ENCODE measurements at places on chromosomes 2 and 18. TPM values are rescaled to one million over a fixed set of nuclear protein-coding genes. Genes with fewer than 3 reads are reported as not detected.

The MSTN gene
- total RNA-seq, result 0.36 TPM

The HOXD10 gene
- not detected for total RNA-seq

The RGPD3 gene
- total RNA-seq, result 0.14 TPM

DNA sequence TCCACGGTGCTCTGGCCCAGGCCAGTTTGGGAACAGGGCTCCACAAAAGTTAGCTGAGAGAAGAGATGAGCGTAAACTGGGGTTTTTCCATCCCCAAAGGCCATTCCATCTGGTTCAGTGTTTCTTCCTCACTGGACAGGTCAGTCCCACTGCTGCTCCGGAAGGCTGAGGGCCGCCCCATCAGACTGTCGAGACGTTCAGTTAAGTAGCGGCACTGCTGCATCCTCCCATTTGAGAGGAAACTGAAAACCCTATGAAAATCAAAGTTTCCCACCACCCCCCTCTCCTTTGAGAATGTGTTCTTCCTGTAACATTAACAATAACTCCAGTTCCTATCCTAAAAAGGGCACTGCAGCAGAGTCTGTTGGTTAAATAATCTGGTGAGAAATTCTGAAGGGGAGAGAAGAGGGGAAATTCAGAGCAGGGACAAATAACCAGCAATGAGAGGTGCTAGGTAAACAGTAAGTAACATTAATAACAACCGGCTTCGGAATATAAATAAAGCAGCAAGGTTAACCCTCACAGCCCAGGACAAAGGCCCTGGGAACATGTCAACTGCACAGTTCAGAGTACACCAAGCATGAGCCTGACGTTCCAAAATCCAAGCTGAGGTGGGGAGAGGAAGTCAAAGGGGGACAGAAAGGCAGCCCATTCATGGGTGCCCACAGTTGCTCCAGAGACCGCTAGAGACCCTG, 55.4 kb downstream of the UXS1 start:
- peak overlapping the region; percentile 85 for H3K27ac ChIP-seq
- H3K36me3 ChIP-seq, result peaks cover 11% of the 10 kb centered on the region
- peaks cover 40% of the 10 kb centered on the region for H3K4me1 ChIP-seq
- no peak for DNase-seq
- no peak overlapping the region for H3K4me3 ChIP-seq

DNA sequence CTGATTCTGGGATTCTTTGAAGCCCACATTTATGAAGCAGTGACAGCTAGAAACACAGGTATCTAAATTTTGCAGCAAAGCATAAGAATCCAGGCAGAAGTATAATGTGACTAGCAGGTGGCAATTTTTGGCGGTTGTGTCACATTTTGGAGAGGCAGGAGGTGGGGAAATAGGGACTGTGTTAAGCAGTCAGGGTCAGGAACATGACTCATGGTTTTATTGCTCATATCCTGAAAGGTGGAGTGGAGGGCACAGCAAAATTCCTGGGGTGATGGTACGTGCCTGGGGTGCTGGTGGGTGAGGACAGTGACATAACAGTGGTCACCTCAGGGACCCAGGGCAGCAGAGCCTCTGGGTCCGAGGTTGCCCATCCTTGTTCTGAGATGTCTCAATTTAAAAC, 63.5 kb upstream of the TTN start:
- H3K4me1 ChIP-seq, result no peaks in the 10 kb centered on the region
- no peak overlapping the region for H3K27ac ChIP-seq
- no peak for DNase-seq
- peaks cover 3% of the 10 kb centered on the region for H3K27me3 ChIP-seq
- H3K36me3 ChIP-seq, result no peaks in the 10 kb centered on the region

DNA sequence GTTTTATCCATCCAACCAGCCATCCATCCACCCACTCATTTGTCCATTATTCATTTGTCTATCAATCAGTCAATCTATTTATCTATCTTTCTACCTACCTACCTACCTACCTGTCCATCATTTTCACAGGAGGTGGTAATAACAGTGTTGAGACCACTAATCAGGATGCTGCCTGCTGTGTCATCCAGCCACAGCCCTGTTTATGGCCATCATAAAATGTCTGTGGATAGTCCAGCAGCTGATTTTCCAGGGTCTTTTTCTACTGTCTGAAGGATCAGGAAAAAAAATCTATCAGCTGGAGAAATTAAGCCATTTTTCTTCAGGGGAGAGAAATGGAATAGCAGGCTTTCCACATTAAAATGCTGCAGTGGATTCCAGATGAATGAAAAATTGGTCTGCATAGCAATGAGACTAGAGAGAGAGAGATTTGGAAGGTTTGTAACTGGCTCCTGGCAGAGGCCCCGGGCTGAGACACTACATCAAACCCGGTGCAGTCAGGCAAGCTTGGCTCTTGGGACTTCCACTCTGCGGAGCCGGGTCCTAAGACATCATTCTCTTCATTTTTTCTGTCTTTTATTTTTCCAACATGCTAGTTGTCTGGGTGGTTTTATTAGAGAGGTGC, 33.0 kb upstream of the BOD1L2 start:
- DNase-seq, result no peak
- no peaks in the 10 kb centered on the region for H3K36me3 ChIP-seq

GRCh38 chr18:21760321-21760720, 19.7 kb downstream of the MIB1 start:
- no peak overlapping the region for H3K27ac ChIP-seq
- no peaks in the 10 kb centered on the region for H3K36me3 ChIP-seq
- no peak for DNase-seq
- H3K4me3 ChIP-seq, result no peak overlapping the region
- no peaks in the 10 kb centered on the region for H3K27me3 ChIP-seq
- H3K4me1 ChIP-seq, result peaks cover 40% of the 10 kb centered on the region

DNA sequence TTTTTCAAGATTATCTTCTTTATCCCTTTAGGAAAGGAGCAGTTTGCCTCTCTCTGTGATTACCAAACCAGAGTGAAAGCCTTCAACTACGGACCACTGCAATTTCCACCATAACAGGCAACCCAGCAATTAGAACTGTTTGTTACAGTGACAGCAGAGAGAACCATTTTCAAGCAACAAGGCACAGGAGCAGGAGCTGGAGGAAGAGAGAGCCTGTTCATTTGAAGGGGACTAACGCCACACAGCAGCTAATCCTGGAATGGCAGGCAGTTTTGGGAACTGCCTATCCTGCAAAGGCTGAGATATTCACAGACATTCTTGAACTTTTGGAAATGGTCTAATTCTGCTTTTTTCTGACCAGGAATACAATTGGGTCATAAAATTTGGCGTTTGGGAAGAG, 1541.9 kb upstream of the PIK3C3 start:
- DNase-seq, result peak; percentile 28
- no peak overlapping the region for H3K4me3 ChIP-seq
- peaks cover 18% of the 10 kb centered on the region for H3K4me1 ChIP-seq
- no peak overlapping the region for H3K27ac ChIP-seq
- H3K36me3 ChIP-seq, result no peaks in the 10 kb centered on the region

GRCh38 chr2:27716301-27717069, 52.8 kb downstream of the SLC4A1AP start:
- H3K27me3 ChIP-seq, result peaks cover 44% of the 10 kb centered on the region
- H3K27ac ChIP-seq, result no peak overlapping the region
- no peak for DNase-seq
- H3K36me3 ChIP-seq, result no peaks in the 10 kb centered on the region
- peaks cover 15% of the 10 kb centered on the region for H3K4me1 ChIP-seq

Measured in neural crest cell (in vitro differentiated cells).